Hypothalamus (tissue), 51 donors: ENCODE measurements at places on chromosomes 12 and 14.

GRCh38 chr14:50447461-50447860, 50.8 kb upstream of the CDKL1 start:
- DNase-seq = no peak

- peak; percentile 49 for DNase-seq
Measured at GRCh38 chr12:103956509-103957027, 9.1 kb upstream of the TDG start.

DNA sequence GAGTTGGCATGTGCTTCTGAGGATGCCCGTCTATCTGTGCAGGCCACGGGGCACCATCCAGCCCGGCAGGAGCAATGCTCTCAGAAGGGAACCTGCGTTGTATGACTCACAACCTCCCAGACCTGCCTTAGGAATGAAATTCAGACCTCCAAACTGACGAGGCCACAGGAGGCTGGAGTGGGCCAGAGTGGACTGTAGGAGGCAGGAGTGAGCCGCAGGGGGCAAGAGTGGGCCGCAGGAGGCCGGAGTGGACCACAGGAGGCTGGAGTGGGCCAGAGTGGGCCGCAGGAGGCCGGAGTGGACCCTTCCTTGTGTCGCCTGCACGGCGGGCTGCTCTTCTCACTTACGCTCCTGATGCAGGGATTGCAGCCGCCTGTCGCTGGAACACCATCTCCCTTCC, 11.1 kb upstream of the FBRSL1 start:
- DNase-seq = no peak

GRCh38 chr14:75514673-75515628, 7.3 kb upstream of the BATF start:
- DNase-seq = no peak

- DNase-seq = no peak
Measured at GRCh38 chr12:85273381-85274314, 6.4 kb upstream of the ALX1 start.

DNA sequence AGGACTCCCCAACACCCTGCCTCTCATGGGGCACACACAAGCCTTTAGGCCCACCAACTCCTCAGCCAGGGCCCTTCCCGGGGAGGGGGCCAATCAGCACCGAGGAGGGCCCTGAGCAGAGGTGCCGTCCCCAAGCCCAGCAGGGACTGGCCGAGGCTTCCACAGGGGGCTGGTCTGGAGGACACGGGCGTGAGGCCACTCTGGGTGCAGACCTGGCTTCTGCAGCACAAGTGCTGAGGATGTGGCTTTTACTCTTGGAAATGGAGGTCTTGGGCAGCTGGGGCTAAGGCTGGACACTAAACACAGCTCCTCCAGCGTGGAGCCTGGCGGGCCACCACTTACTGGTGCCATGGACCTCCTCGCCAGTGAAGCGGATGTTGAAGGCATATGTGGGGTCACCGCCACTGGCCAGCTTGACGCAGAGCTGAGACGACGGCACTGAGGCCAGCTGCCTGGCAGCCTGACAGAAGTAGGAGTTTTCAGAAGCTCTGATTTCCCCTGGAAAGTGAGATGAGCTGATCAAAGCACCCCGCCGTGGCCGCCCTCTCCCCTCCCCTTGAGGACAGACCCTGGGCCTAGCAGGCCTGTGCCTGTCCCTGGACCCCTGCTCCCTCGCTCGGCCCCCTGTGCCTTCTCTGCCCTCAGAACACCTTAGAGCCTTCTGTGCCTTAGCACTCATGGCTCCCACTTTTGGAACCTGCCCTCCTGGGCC, 44.0 kb downstream of the TRAFD1 start:
- DNase-seq = no peak
